ENCODE measurements at places on chromosomes 7 and 10. TPM values are rescaled to one million over a fixed set of nuclear protein-coding genes. Genes with fewer than 3 reads are reported as not detected.

Gene NRCAM
- total RNA-seq: 13.6 TPM

Gene TMEM176B
- 18.3 TPM for total RNA-seq

Gene MAT1A
- total RNA-seq: not detected

Gene SOSTDC1
- total RNA-seq: 8.4 TPM

Gene BEND7
- 6.8 TPM for total RNA-seq

Gene VWA2
- total RNA-seq: not detected

Gene MPLKIP
- 3.1 TPM for total RNA-seq

Gene FGFR2
- total RNA-seq: 11.5 TPM

Gene PAPOLB
- total RNA-seq: under 0.01 TPM

Gene UTF1
- total RNA-seq: not detected

Gene OR2A1
- under 0.01 TPM for total RNA-seq

Gene MYPN
- total RNA-seq: 57.4 TPM

Gene FAM25G
- not detected for total RNA-seq

Gene C10orf62
- under 0.01 TPM for total RNA-seq

Gene SLC39A12
- total RNA-seq: under 0.01 TPM

Gene ACTL6B
- total RNA-seq: not detected

Measured in skeletal muscle tissue (tissue), 5 donors.